ENCODE measurements at places on chromosomes 7 and 10.

- DNase-seq = no peak
Observed at GRCh38 chr10:99232360-99232999, 3.2 kb downstream of the HPSE2 start.

- no peak for DNase-seq
Observed at GRCh38 chr7:142391191-142391992, 133.5 kb upstream of the PRSS58 start.

GRCh38 chr7:8260871-8261694 is 884 bp downstream of the ICA1 start:
- no peak for DNase-seq

DNA sequence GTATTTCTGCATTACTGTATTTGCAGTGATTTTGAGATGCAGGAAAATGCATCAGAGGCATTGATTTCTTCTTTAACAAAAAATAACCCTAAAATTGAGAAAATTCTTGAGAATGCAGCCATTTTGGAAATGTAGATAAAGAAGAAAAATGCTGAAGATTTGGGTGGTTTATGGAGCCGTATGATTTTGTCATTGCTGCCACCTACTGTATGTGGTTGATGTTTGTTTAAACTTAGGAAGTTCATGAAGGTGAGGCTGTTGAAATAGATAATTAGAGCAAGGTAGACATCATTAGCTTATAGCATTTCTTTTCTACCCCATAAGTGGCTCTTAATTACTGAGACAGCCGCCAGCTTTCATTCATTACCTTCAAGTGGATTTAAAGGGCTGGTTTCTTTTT is 92.1 kb upstream of the SAMD8 start:
- peak; percentile 13 for DNase-seq

DNA sequence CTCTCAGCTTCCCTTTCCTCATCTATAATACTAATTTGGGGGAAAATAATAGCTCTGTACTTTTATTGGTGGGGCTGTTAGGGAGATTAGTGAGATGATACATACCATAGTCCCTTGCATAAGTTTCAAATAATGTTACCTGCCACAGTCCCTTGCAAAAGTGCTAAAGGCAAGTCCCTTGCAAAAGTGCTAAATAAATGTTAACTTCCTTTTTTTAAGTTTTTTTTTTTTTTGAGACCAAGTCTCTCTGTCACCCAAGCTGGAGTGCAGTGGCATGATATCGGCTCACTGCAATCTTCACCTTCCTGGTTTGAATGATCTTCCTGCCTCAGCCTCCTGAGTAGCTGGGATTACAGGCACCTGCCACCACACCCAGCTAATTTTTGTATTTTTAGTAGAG is 43.4 kb upstream of the SRGN start:
- DNase-seq = no peak

- DNase-seq = no peak
Observed at GRCh38 chr7:150862356-150862755, 10.0 kb downstream of the AOC1 start.

DNA sequence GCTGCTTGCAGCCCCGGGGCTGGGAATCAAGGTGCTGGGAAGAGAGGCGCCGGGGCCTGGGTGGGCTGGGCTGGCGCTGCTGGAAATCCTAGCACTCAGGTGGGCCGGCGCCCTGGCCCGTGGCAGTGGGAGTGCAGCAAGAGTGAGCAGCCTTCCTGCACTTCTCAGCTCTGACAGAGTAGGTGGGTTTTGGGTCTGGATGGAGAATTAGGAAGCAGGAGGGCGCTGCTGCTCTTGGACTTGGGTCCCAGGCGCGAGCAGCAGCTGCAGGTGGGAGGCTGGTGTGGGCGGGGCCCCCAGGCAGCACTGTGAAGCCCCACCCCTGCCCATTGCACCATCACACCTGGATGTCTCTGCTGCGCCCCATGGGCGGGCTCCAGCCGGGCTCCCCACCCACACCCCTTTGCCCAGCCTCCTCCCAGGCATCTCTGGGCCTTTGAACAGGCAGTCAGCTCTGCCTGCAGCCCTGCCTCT is 6.0 kb downstream of the BRI3 start:
- peak; percentile 82 for DNase-seq

- DNase-seq = no peak
Observed at GRCh38 chr10:52283174-52283573, 30.9 kb upstream of the DKK1 start.

DNA sequence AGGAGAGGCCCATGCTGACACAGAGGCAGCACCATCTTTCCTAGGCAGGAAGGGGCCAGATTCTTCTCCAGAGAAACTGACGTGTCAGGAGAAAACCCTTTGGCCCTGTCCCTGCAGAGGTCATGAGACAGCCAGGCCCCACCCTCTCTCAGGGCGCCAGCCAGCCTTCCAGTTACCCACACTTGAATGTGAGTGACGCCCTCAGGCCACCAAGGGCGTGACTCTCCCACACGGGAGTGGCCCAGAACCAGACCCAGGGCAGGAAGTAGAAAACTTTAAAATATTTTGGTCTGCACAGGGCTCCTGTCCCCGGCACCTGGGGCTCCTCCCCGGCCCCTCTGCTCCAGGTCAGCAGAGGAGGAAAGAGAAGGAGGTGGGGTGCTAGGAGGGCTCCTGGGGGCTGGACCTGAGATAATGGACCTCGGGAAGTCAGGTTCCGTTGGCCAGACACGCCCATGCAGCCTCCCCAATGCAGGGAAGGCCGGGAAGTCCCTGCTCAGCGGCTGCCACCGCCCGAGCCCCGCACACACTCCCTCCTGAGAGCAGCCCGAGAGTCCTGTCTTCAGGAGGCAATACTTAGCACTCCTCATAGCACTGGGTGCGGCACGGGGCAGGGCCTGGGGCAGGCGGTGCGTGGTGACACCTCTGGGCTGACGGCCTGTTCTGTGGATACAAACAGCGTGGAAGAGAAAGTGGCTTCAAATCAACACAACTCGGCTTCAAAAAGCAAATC is 67.0 kb upstream of the CFAP46 start:
- DNase-seq = no peak

- no peak for DNase-seq
Observed at GRCh38 chr10:88136712-88137111, 273.3 kb downstream of the PTEN start.

DNA sequence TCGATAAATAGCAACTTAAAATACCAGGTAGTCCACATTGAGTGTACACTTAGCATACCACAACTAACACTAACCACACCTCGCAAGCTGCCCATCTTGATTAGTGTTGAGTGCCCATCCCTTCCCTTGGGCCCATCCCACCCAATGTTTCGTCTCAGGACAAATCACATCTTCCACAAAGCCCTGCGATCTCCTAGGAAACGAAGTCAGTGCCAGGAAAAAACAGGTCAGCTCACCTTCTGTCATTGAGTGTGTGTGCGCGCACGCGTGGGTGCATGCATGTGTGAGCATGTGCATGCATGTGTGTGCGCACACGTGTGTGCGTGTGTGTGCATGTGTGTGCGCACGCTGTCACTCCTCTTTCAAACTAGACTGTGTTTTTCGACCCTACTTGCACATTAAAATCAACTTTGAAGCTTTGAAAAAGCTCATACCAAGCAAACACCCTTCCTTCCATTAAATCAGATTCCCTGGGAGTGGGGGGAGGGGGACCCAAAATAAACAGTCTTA is 48.8 kb upstream of the OPALIN start:
- no peak for DNase-seq

- DNase-seq = no peak
Observed at GRCh38 chr10:70981171-70981836, 92.9 kb upstream of the PCBD1 start.

DNA sequence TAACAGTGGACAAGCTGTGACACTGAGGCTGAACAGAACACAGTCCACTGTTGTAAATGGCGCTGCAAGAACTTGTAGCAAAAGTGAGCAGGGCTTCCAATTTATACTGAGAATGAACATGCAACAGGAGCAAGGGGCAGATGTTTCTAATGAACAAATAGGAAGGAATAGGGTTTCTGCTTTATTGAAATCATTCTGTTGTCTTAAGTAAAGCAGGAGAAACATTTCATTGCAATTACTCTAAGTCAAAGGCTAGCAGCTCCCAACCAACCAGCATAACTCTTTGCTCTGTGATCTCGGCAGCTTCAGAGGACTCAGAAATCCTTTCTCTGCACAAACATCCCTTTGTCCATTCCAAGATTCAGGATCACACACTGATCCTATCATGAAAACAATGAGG is 236.2 kb upstream of the PRSS58 start:
- no peak for DNase-seq

GRCh38 chr10:14823966-14824365 is 13.9 kb downstream of the CDNF start:
- DNase-seq = no peak

- no peak for DNase-seq
Observed at GRCh38 chr10:84214046-84214572, 11.2 kb downstream of the LRIT2 start.

- no peak for DNase-seq
Observed at GRCh38 chr10:129514568-129515451, 47.8 kb downstream of the MGMT start.

- DNase-seq = no peak
Observed at GRCh38 chr7:66896441-66896840, 24.6 kb upstream of the TMEM248 start.

DNA sequence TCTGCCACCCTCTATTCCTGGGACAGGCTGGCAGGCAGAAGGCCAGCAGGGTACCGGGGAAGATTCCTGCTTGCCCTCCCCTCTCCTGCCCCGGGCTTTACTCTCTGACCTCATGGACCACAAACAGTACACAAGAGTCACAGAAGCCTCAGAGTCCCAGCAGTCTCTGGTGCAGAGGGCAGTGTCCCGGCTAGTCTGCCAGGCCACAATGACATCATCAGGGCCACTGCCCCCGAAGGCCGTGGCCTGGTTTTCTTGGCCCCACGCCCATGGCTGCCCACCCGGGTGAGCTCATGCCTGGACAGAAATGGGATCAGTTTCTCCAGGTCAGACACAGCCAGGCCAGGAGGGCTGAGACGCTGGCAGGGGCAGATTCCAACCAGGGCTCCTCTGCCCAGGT is 91.9 kb downstream of the MYL10 start:
- no peak for DNase-seq

DNA sequence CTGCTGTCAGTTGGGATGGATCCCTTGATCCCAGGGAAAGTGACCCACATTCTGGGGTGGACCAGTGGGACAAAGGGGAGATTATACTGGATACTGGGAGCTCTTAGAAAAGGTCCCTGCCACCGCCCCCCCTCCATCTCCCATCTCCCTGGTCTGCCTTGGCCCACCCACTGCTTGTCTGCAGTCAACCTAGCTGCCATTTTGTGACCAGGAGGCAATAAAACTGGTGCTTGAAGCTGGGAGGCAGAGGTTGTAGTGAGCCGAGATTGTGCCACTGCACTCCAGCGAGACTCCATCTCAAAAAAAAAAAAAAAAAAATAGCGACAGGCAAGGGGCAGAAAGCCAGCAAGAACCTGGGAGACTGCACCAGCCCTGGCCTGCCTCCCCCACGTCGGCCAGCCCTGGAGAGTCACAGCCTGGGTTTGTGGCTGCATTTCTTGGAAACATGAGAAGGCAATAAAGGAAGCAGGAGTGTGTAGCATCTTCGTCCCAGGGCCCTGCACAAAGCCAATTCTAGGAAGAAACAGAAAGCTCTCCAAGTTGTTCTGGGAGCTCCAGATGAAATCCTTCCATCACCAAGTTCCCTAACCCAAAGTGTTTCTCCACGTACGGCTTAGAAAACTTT is 4.7 kb upstream of the ARPC1B start:
- DNase-seq = no peak

GRCh38 chr10:127923646-127924045 is 16.7 kb downstream of the PTPRE start:
- DNase-seq = no peak

DNA sequence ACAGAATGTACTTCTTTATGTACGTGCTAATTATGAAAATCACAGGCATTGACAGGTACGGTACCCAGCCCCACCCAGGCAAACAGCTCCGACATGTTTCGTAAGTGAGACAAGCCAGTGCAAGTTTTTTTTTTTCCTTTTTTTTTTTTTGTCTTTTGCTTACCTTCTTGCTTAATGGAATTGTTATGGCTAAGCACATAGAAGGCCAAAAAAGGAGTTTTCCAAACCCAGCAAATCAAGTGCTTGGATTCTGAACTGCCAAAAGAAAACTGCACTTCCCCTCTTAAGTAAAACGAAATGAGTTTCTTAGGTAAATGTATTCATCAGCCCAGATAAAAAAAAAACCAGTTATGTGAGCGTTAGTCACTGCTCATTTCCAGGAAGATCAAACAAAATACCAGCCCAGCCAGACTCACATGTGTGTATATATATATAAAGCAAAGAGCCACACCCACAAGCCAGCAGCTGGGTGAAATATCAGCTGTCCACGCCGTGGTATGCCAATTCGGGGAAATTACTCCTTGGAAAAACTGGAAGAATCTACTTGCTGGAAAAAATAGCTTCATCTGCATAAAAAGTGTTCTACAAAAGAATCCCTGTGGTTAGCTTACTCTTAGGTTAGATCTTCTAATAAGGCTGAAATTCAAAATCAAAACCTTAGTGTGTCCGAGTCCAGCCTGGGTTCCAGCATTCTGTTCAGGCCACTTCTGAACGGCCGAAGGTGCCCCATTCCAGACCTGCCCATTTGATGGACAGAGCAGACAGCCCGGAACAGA is 8.0 kb downstream of the KLF6 start:
- DNase-seq = peak; percentile 88

DNA sequence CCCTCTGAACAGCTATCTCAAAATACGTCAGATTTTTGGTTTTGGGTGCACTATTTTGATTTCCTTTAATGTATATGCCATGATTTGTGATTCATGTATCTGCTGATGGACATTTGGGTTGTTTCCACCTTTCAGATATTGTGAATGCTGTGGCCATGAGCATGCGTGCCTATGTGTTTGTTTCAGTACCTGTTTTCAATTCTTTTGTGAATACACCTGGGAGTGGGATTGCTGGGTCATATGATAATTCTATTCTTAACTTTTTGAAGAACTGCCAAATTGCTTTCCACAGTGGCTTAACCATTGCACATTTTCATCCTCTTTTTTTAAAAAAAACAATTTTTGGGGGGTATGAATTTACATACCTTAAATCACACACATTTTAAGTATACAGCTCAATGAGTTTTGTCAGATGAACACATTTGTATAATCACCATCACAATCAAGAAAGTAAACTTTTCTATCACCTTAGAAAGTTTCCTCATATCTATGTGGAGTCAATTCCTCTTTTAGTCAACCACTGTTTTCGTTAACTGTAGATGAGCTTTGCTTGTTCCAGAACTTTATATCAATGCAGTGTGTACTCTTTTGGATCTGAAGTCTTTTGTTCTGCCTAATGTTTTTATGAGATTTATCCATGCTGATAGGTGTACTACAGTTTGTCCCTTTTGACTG is 36.9 kb downstream of the CYP26A1 start:
- DNase-seq = no peak
